ENCODE measurements at places on chromosomes 6 and 20.

DNA sequence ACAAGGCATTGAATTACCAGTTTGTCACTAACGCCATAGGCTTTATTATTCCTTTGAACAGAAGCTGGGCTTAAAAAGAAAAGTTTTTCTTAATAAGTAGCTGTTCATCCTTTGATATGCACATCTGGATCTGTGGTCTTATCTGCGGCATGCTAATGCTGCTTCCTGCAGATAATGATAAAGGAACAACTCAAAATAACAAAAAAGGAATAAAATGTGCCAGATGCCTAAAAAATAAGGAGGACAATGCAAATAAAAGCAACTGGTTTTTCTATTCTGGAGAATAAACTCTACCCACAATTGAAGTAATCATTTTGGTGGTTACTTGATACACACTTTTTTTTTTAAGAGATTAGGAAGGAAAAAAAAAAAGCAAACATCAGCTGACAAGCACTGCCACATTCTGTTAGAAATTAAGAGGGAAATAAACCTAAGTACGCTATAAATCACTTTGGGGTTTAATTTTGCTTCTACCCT is 156.8 kb upstream of the SALL4 start:
- no peak for DNase-seq

- DNase-seq: no peak
Measured at GRCh38 chr20:57759724-57760123, 49.9 kb upstream of the PMEPA1 start.

GRCh38 chr6:436308-437036 is 44.9 kb downstream of the IRF4 start:
- no peak for DNase-seq

- DNase-seq: no peak
Measured at GRCh38 chr20:7087803-7088202, 320.3 kb downstream of the BMP2 start.

GRCh38 chr6:137134483-137134882 is 39.0 kb downstream of the IL22RA2 start:
- DNase-seq: no peak

GRCh38 chr6:33822575-33823395 is 19.0 kb upstream of the MLN start:
- no peak for DNase-seq

- peak; percentile 36 for DNase-seq
Measured at GRCh38 chr6:108541843-108542759, 18.6 kb upstream of the FOXO3 start.

DNA sequence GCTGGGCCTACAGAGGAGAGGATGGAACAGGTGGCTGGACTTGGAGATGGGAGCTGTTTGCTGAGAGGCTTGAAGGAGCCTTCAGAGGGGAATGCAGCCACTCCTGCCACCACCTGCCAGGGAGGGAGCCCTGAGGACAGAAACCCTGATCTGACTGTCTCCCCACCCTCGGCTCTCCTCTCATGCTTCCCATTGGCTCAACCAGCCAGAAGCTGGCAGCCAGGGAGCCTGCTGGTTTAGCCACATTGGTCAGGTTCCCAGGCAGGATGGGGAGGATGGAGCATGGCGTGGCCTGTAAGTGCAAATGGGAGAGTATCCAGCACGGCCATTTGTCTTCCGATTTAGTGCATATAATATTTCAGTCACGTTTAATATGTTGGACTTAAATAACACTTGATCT is 12.8 kb downstream of the TREM1 start:
- no peak for DNase-seq

GRCh38 chr6:35170166-35170565 is 29.0 kb upstream of the TCP11 start:
- no peak for DNase-seq

DNA sequence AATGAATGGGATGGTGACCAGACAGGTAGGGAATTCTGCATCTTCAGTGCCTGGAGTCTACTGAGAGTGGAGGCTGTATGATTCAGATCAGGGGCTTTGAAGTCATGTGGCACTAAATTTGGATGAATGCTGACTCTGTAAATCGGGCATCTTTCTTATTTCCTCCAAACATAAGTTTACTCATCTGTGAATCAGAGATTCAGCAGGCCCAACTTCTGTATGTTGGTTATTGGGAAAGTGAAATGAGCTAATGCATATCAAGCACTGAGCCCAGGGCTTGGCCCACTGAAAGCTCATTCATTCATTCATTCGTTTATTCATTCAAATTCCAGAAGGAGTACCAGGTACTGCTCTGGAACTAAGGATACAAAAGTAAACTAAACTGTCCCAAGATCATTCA is 192.3 kb upstream of the RIN2 start:
- DNase-seq: no peak

GRCh38 chr6:12753036-12753435 is 36.5 kb downstream of the PHACTR1 start:
- no peak for DNase-seq

DNA sequence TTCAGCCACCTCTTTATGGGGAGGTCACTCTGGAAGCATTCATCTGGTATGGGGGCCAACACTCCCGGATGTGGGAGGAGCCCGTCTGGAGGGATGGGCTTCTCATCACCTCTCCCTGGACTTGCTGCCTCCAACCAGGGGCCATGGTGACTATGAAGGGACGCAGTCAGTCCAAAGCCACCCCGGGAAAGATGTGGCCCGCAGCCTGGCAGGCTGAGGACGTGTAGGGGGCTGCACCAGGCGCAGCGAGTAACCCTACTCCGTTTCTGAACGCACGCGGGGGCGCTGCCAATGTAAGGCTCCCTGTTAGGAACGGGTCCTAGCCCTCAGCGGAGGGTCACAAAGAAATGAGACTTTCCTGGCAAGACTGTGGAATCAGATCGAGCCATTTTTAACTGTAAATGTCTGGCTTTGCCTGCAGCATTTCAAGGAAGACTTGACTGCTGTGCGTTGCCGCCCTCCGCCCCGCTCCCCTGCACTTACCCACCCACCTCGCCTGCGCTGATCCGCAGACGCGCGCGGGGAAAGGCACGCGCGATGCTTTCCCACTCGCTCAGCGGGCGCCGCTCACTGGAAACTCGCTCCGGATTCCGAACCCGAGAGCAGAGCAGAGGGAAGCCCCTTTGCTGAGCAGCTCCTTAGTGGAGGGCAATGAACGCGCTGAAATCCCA is 55.1 kb downstream of the IL20RA start:
- DNase-seq: no peak

DNA sequence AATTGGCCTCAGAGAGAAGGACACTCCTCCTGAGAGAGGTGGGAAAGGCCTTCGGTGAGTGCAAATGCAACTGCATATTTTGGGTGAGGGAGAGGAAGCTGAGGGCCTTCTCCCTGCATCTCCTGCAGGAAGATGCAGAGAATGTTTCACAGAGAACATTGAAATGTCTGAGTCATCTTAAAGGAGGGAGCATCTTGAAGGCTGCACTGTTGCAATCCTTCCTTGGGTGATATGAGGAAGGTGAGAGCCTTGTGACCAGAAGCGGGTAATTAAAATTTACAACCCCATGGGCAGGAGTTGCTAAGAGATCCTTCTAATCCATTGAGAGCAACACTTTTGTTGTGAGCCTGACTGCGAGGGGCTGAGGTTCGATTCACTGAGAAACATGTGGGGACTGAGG is 375.7 kb upstream of the MARCKS start:
- DNase-seq: no peak

GRCh38 chr6:95240514-95240913 is 336.8 kb upstream of the MANEA start:
- no peak for DNase-seq

- no peak for DNase-seq
Measured at GRCh38 chr6:110495949-110496348, 19.5 kb upstream of the SLC22A16 start.

DNA sequence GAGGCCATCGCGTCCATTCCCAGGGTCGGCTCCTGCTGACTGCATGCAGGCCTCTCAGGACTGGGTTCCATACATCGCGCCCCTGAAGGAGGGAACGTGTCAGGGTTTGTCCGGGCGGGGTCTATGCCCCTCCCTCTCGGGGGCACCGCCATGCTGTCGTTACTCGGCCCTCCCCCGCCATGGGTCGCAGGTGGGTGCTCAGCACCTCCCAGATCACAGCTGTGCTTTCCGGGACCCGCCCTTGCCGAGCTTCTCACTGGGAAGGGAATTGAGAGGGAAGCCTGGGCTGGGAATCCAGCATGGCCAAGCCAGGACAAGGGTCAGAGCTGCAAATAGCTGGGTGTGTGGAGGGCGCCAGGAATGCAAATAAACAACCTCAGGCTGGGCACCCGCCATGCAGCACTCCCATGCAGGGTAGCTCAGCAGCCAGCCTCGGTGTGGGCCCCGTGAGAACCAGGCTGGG is at the start of gene FRMD1:
Gene FRMD1, minus strand, starts transcription at position 270 of the 463 bp plus-strand sequence. Its CDS starts 118 bp downstream, at position 152.
- DNase-seq: no peak

DNA sequence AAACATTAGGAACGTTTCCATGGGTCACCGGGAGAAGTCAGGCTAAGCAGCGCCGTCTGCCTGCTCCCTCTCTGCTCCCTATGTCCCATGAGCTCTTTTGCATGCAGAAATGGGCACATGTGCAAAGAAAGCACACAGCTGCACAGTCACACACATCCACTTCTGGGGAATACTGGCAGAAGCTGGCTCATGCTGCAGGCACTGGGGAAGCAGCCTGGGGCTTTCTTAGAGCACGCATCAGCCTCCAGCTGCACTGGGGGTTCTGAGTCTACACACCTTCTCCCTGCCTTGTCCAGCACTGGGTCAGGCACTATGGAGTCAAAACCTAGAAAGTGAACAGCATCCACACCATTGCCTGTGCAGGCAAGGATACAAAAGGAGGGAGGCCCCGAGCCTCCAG is 76.1 kb upstream of the FOXQ1 start:
- DNase-seq: no peak

- no peak for DNase-seq
Measured at GRCh38 chr6:28794175-28795002, 129.4 kb downstream of the TRIM27 start.

DNA sequence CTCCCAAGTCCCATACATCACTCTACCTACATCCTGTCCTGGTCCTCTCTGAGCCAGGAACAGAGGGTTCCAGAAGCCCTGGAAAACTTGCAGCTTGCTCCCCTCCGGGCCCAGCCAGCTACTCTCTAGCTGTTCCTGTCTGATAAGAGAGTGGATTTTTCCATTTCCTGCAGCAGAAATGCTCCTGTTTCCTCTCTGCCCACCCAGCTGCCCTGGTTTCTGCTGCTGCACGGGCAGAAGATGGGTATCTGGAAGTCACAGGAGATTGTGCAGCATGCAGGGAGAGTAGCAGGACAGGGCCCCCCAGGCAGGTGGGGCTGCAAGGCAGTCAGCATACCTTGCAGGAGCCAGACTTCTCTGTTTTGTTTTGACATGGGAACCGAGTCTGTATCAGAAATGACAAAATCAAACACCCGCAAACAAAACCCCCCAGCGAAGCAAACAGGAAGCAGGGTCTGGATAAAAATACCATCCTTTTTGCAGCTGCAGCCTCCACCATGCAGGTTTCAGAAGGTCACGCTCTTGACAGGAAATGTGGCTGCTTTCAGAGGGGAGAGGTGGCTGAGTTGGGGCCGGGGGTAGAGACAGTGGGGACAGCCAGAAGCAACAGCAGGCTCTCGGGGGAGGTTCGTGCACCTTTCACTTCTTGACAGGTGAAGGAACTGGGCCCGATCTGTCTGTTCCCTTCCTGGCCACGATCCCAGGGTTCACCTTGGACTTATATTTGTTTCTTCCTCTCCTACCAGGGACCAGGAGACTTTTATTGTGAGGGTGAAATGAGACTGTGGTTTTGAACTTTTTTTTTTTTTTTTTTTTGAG is 50.8 kb upstream of the FAM83D start:
- DNase-seq: peak; percentile 57

DNA sequence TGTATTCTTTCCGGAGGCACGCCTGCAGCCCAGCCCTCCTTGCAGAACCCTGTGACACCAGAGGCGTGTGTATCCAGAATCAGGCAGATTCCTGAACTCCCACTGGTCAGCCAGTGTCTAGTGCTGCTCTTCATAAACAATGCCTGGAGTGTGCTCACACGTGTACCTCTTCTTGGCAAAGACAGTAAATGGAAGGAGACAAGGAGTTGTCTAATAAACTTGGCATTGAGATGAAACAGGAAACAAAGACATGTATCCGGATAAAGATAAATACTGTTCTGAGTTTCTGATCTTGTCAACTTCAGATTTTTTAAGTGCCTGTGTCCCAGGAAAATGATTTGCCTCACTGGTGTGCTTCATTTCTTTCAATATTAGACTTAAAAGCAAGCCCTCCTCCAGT is 1.7 kb downstream of the RPS6KA2 start:
- DNase-seq: no peak

- no peak for DNase-seq
Measured at GRCh38 chr6:135014353-135014832, 40.2 kb downstream of the HBS1L start.

DNA sequence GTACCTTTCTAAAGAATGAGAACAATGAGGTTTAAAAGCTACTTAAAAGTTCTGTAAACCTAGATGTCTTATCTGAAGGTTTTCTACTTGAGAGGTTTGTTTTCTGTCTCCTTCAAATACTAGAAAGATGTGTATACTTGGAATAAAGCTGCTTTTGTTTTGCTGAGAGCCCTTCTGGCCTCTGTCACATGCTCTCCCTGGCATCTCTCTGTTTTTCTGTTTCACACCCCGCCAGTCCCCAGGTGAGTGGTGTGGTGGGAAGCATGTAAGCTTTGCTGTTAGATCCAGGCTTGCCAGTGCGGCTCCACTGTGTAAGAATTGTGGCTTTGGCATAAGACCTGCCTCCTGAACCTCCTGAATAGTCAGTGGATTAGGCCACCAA is 56.8 kb downstream of the SNX9 start:
- no peak for DNase-seq

DNA sequence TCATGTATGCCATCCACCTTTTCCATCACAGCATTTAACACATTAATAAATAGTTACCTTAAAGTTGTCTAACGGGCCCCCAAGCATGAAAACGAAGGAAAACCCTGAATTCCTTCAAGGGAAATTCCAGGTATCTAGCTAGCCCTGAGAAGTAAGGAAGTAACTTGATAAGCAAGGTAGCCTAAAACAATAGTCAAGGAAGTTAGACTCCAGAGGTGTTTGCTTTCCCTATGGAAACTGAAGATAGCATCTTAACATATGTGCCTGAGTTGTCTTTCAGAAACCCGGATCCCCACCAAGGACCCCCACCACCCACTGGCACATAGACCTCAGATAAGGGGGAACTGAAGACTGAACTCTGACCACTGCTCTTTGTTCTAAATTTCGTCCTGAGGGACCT is 127.4 kb downstream of the TBXT start:
- no peak for DNase-seq

- DNase-seq: no peak
Measured at GRCh38 chr20:48339986-48340882, 487.6 kb downstream of the PREX1 start.

- DNase-seq: no peak
Measured at GRCh38 chr6:168133687-168134559, 54.9 kb upstream of the FRMD1 start.

- DNase-seq: no peak
Measured at GRCh38 chr20:24638591-24639548, 169.4 kb downstream of the SYNDIG1 start.

Data from stimulated activated CD8-positive, alpha-beta memory T cell treated with anti-CD3 and anti-CD28 coated beads, Interleukin-7, amount 100 ng/mL, for 4 hours (primary cell).